CD4-positive, alpha-beta T cell (primary cell): ENCODE measurements at places on chromosomes 16 and 17. TPM values are rescaled to one million over a fixed set of nuclear protein-coding genes. Genes with fewer than 3 reads are reported as not detected.

DNA sequence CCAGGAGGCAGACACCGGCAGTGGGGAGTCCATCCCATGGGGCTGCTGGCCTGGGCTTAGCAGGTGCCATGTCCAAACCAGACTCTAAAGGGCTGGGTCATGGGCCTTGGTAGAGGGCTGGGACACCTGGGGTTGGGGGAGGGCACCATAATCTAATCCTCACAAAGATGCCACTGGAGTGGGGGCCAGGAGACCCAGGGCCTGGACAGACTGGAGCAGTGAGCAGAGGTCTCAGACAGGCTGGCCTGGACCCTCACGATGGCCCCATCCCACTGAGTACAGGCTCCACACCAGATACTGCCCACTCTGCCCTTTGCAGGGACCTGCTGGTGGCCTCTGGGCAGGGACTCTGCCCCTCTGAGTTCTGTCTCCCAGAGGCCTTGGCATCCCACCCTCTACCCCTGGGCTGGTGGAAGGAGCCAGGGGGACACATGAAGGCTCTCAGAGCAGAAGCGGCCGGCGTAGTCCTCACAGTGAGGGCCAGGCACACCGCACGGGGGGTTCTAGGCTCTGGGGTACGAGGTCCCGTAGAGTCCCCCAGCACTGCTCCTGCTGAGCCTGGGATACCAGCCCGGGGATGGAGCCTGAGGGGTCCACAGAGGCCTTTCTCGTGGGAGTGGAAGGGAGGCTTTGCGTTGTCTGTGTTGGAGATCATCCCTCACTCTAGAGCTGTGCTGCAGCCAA lies 10.0 kb upstream of the SRRM2 start:
- no peak for DNase-seq

- no peak for DNase-seq
Measured at GRCh38 chr16:84048270-84048669, 5.7 kb upstream of the SLC38A8 start.

DNA sequence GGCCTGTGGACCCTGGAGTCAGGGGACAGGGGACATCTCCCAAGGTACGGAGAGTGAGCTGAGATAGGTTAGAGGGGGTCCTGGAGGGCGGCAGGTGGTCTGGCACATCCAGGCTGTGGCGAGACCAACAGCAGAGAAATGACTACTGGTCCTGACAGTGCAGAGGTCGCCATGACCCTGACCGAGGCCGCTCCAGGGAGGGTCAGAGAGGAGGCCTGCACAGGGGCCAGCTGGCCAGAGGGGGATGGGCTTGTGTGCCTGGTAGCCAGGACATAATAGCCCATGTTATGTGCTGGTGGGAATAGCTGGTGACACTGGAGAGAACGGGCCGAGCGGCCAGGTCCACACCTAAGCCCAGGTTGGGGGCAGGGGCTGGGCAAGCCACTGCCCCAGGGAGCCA lies 40.6 kb upstream of the ZC3H18 start:
- DNase-seq: no peak

- DNase-seq: no peak
Measured at GRCh38 chr17:34993031-34993430, 12.7 kb downstream of the LIG3 start.

DNA sequence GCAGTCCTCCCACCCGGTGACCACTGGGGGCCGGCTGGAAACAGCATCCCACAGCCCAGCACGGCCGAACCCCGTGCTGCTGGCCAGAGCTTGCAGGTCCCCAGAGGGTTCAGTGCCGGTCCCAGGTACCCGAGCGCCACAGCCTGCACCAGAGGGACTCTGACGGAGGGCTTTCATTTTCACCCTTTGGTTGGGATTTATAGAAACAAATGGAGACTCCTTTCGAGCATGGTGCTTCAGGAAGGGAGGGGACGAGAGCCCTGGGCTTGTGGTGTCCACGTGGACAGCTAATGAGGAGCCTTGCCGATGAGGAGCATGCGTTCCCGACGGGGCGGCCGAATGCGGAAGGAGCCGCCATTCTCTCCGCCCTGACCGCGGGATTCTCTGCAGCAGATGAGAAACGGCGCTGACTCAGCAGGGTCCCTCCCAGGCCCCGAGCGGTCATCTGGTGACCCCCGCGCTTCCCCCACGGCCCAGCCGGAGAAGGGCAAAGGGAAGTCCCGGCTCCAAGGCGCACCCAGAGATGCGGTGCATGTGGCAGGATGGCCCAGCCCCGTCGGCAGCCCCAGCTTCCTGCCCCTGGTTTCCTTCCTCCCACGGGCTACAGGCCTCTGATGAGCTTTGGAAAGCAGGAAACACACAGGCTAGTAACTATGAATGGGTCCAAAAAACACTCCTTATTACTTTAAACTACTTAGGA lies 9.8 kb downstream of the SLC38A10 start:
- no peak for DNase-seq

DNA sequence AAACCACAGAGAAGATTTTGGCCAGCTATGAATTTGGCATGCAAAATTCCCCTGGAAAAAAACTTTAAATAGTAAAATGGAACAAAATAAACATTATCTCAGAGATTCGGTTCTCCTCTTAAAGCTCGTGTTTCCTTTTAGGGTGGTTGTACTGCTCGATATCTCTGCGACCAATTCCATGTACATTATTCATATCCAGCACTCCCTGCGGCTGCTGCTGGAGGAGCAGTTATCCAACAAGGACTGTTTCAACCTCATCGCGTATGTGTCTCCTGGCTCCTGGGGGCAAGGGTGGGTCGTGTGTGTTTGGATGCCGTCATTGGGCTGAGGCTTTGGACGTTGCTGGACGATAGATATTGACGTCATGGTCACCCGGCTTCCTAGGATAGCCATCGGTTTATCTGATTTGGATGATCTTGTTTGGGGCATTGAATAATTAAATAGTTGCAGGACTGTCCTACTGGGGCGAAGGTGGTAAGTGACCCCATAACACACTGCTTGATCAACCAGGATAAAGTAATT lies 33.8 kb downstream of the VWA3A start:
- no peak for DNase-seq

DNA sequence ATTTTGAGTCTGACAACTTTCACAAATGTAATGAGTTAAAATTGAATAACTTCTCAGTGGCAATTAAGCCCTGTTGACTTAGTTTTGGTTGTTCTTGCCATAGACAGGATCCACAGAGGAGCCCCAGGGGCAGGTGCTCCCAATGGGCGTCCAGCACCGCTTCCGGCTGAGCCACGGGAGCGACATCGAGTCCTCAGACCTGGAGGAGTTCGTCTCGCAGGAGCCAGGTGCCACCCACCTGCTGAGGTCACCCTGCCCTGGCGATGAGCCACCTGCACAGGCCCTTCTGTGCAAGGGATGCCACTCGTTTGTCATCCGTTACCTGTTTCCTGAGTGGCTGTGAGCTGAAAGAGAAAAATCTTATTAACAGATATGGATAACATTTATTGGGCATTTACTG lies 10.7 kb downstream of the CCDC40 start:
- no peak for DNase-seq

Gene OTOA
- not detected for total RNA-seq

Gene FSCN2
- total RNA-seq: 1.0 TPM
